ENCODE measurements at places on chromosomes 16 and 17.

- no peak for DNase-seq
Observed at GRCh38 chr17:80941743-80942422, 49.8 kb upstream of the CHMP6 start.

DNA sequence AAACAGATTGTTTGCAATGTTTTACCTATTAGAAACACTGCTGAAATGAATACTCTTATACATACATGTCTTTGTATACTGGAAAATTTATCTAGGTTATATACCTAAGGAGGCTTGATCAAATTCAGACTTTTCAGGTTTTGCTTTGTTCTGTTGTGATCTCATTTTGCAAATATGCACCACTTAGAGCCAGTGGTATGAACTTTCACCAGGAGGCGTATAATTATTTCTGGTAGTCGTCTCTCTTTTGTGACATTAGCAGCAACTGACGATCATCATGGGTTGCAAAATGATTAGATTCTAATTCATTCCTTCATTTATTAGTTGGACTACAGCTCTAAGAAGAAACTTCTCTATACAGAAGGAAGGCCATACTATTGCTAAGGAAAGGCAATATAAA, 26.9 kb downstream of the AP1G1 start:
- DNase-seq, result peak; percentile 19

- no peak for DNase-seq
Observed at GRCh38 chr16:69927056-69927757, 23.9 kb upstream of the CLEC18A start.

- no peak for DNase-seq
Observed at GRCh38 chr17:13931111-13931526, 138.2 kb upstream of the COX10 start.

GRCh38 chr16:72938795-72939164, 109.1 kb downstream of the ZFHX3 start:
- DNase-seq, result peak; percentile 57

DNA sequence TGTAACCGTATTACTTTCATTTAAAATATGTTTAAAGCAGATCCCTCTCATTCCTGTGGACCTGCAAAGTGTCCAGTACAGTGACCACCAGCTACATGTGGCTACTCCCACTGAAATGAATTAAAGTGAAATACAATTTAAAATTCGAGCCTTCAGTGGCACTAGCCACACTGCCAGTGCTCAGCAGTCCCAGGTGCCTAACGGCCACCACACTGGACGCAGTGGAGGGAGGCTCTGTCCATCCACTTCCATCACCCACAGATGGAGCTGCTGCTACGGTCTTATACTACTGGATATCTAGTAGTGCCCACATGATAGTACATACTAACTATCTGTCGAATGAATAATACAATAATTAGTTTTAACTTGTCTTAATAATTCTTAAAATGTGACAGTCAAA, 2.3 kb upstream of the CBX2 start:
- no peak for DNase-seq

GRCh38 chr17:6079155-6079888, 9.1 kb downstream of the WSCD1 start:
- no peak for DNase-seq

DNA sequence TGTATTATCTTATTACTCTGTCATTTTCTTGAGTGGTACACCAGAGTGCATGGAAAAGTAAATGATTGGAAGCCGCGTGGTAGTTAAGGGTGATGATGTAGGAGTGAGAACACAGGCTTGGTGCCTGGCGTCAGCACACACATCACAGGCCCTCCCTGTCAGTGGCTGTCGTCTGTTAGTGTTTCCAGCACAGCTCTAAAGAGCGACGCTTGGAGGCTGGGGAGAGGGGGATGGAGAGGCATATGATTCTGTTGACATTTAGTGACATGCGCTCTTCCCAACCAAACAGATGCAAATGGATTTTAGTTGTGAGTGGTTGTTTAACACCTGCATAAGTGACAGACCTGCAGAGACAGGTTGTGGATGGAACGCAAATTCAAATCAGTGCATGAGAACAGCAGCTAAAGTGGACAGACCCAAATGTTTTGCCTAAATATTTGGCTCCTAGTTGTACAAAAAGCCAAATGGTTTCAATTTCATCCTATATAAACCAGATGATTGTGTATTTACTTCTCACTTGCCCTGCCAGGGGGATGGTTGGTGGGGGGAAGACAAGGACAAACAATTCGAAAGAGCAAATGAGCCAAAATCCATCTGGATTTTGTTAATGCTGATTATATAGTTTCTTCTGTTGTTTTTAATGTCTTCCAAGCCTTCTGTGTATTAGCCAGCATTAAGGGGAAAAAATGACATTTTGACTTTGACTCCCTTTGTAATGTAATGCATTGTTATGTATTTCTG, 222.3 kb downstream of the WWOX start:
- DNase-seq, result no peak

Measured in ELR (cell line).